Stimulated activated CD4-positive, alpha-beta T cell treated with anti-CD3 and anti-CD28 coated beads, Interleukin-1b, Interleukin-23, amount 100 ng/mL, for 1 hour (primary cell): ENCODE measurements at places on chromosomes 3 and 15.
A peak's percentile ranks its signal among the peaks of the same experiment; 100 is the strongest.

- DNase-seq = no peak
Measured at GRCh38 chr3:128390867-128391266, 75.8 kb downstream of the DNAJB8 start.

- DNase-seq = no peak
Measured at GRCh38 chr3:126212620-126213378, 32.4 kb upstream of the ALDH1L1 start.

- DNase-seq = no peak
Measured at GRCh38 chr3:52836471-52836845, 1.6 kb upstream of the MUSTN1 start.

DNA sequence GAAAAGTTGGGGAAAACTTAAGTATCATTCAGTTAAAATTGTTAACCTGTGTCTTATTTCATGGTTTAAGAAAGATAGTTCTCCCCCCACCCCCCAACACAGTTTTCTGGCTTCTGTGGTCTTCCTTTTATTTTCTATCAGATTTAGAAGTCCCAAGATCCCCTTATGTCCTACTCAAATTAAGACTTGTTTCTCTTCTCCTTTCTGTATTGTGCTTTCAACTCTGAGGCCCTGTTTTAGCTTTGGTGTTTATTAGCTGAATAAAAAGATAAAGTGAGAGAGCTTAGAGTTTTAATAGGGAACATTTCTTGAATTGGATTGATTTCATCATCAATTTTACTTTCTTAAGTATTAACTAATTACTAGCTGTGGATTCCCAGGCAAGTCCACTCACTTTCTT, 62.6 kb downstream of the AKAP13 start:
- DNase-seq = no peak

- DNase-seq = no peak
Measured at GRCh38 chr15:78691167-78691850, 50.3 kb upstream of the CHRNB4 start.

DNA sequence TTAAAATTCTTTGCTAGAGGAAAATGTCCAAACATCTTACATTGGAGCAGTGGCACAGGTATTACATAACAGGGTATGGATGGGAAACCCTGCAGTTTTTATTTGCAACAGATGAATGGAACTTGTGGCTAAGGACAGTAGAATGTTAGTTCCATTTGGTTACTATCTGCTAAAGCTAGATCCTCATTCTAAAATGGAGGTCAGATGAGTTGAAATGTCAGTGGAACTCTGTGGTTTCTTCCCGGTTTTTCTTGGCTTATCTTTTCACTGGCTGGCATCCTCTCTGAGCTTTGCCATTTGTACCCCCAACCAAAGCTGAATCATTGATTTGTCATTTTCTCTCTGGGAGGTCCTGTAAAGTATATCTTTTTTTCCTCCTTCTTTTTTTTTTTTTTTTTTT, 68.9 kb downstream of the ARMC8 start:
- DNase-seq = no peak

DNA sequence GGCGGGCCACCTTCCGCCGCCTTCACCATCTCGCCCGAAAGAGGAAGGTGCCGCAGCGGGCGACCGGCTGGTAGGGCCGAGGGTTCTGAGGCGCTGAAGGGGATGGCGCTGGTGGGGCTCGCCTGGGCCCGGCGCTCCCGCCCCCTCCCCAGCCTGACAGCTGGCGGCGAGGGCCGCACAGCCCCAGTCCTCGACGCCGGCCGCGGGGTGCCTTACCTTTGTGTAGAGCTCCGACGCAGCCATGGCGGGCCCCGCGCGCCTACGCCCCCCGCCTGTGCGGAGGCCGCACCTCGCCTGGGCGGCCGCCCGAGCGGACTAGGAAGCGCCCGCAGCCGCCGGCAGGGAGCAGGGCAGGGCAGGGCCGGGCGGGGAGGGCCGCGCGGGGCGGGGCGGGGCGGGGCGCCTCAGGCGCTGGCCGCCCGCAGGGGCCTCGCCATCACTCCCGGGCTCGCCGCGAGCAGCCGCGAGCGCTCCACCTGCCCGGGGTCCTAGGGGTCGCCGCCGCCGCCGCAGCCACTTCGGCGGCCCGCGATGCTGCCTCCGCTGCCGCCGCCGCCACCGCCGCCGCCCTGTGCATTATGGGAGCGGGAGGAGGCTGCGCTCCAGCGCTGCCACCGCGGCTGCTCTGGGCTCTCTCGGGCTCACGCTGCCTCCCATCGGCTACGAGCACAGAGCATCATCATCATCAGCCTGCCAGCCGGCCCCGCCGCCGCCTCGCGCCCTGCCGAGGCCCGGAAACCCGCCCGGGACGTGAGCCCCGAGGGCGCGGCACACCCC, at the start of gene MYO5A:
TSS of gene MYO5A (minus strand) at position 317 of the 777 bp plus-strand sequence. CDS start at position 243, 74 bp downstream.
- DNase-seq = peak; percentile 34

GRCh38 chr3:106386050-106386449, 517.2 kb upstream of the CBLB start:
- DNase-seq = no peak

DNA sequence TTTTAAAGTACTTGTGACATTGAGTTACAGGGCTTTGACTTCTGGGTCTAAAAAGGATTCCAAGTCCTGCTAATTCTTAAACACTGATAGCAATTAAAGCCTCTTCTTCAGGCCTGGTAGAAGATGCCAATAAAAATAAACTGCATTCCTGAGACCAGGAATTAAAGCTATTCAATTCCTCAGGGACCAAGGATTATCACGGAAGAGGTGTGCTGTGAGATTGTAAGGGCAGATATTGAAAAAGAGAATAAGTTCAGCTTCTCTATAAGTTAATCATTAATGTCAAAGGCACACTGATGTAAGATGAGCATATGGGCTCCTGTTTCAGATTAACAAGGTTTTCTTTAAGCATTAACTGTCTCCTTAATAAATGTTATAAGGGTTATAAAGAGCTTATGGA, 611.3 kb downstream of the SI start:
- DNase-seq = no peak

DNA sequence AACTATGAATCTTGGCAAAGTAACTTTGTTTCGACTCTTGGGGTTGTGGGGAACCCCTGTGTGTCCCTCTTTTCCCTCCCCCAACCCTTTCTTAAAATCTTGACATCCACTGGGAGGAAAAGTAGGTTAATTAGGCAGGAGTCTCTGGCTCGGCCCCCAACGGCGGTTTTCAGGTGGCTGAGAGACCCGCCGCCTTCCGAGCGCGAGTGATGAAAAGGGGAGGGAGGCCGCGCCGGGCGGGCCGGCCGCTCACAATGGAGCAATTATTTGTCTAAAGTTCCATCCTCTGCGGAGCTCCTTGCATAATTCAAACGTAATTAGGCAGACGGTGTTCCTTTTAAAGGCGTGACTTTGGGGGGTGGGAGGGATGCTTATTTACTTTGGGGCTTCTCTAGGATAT, 51.7 kb downstream of the ZIC4 start:
- DNase-seq = no peak

GRCh38 chr3:141181819-141182218, 49.8 kb upstream of the PXYLP1 start:
- DNase-seq = no peak

GRCh38 chr3:190533511-190534281, 19.8 kb downstream of the IL1RAP start:
- DNase-seq = no peak

GRCh38 chr15:84955089-84955848, 26.4 kb upstream of the PDE8A start:
- DNase-seq = no peak

DNA sequence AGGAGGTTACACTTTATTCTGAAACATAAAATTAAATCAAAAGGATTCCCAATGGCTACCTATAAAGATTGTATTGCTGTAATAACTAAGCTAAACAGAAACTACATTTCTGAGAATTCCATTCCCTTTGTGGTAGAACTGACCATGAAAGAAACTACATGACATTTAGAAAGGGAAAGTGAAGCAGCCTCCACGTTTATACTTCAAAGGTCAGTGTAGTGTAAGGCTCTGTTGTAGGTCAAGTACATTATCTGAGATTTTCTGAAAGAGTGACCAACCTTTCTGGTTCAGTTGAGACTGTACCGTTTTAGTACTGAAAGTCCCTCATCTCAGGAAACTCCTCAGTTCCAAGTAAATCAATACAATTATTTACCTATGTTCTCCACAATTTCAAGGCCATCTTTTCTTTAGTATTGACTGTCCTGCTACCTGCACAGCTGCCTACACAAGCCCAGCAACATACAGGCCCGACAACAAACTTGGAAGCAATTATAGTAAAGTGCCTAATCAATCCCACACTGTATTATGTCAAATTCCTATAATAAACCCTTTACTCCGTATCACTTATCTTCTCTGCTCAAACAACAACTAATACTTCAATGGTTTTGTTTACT, 343.0 kb downstream of the PLOD2 start:
- no peak for DNase-seq

DNA sequence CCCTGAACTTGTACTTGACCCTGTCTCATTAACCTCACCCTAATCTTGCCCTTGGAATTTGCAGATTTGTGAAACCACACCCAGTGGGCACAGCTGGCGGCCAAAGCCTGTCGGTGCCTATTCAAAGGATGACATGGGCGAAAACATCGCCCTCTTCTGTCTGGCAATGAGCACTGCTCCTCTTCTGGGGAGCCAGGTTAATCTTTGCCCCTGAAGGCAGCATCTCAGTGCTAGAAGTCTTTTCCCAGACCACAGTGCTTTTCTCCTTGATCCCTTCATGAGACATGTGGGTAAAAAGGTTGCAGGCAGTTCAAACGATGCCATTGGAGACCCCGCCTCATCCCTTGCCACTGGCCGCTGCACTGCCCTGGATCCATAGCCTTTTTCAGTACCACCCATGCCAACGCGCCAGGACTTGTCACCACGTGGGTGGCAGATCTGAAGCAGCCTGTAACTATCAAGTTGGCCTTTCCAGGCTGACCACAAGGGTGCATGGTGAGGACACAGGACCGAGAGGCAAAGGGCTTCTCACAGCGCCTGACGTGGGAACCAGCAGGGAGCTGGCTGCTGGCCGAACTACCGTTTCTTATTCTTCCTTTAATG, 6.5 kb upstream of the DNASE1L3 start:
- peak; percentile 15 for DNase-seq

GRCh38 chr15:65008983-65009382, 19.3 kb upstream of the SPG21 start:
- no peak for DNase-seq

GRCh38 chr15:54605043-54605442, 591.7 kb downstream of the RSL24D1 start:
- DNase-seq = no peak

- no peak for DNase-seq
Measured at GRCh38 chr3:30495172-30496065, 111.0 kb upstream of the TGFBR2 start.

GRCh38 chr3:155766206-155766605, 21.3 kb upstream of the PLCH1 start:
- no peak for DNase-seq

GRCh38 chr3:80113331-80113730, 345.5 kb upstream of the ROBO1 start:
- no peak for DNase-seq

- DNase-seq = no peak
Measured at GRCh38 chr15:32125595-32125994, 95.3 kb downstream of the CHRNA7 start.

DNA sequence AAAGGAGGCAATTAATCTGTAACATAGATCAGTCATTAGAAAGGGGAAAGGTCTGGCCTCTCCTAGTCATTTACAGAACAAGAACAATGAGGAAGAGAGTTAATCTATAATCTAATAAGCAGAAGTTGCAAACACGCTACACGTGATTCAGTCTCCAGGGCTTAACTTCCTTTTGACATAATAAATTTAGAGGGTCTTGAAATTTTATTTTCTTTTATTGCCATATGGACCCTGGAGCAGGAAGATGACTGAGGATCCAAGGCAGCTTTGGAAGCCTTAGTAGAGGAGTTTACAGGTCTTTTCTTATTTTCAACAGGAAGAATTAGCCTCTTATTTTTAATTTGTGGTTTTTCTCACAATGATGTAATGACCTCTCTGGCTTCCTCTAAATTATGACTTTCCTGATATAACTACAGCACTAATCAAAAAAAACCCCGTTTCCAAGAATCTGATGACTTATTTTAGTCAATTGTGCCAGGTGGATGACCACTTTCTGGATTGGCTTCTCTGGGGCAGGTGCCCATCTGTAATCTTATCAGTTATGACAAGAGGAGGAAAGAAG, 32.2 kb downstream of the ADGRG7 start:
- DNase-seq = no peak

DNA sequence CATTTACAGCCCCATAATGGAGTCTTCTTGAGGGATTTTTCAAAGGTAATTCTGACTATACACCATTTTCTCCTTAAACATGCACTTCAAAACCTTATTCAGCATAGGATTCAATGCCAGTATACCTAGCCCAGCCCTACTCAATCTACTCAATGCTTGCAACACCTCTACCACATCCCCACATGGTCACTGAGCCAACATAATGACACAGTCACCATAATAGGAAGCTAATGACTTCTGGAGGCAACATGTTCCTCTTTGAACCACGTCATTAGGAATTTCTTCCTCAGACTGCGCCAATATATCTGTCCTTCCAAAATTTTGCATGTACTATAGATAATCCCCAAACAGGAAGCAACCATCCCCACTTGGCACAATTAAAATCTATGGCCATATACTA, 153.9 kb upstream of the SETMAR start:
- no peak for DNase-seq

DNA sequence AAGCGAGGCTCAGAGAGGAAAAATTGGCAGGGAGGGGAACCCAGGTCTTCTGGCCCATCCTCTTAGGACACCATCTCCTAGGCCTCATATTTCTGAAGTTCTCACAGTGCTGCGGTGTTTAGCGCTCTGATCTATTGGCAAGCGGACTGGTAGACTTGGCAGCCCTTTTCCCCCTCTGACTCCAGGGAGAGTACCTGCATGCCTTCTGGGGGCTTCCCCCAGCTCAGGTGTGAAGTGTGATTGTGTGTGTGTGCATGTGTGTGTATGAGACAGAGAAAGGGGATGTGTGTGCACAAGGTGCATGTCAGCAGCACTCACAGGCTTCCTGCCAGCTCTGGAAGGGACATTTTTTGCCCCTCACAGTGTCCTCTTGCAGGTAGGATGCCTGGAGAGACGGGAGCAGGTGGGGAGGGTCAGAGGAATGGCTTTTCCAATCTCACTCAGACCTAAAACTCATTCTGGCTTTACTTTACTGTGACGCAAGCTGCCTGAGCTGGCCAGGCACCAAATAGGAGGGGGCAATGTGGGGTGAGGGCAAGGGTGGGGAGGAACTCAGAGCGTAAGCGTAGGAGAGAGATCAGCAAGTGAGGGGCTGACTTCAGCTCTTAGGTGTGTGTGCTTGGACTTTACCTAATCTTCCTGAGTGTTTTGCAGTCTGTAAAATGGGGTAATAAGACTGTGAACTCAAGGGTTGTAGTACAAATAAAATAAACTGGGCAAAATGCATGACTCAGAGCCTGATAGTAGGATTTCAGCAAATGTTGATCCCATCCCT, 4.0 kb upstream of the IL17RE start:
- DNase-seq = no peak
